Mesenchymal stem cell (in vitro differentiated cells and primary cell): ENCODE measurements at places on chromosomes 7 and 10.
A peak's percentile ranks its signal among the peaks of the same experiment; 100 is the strongest.

DNA sequence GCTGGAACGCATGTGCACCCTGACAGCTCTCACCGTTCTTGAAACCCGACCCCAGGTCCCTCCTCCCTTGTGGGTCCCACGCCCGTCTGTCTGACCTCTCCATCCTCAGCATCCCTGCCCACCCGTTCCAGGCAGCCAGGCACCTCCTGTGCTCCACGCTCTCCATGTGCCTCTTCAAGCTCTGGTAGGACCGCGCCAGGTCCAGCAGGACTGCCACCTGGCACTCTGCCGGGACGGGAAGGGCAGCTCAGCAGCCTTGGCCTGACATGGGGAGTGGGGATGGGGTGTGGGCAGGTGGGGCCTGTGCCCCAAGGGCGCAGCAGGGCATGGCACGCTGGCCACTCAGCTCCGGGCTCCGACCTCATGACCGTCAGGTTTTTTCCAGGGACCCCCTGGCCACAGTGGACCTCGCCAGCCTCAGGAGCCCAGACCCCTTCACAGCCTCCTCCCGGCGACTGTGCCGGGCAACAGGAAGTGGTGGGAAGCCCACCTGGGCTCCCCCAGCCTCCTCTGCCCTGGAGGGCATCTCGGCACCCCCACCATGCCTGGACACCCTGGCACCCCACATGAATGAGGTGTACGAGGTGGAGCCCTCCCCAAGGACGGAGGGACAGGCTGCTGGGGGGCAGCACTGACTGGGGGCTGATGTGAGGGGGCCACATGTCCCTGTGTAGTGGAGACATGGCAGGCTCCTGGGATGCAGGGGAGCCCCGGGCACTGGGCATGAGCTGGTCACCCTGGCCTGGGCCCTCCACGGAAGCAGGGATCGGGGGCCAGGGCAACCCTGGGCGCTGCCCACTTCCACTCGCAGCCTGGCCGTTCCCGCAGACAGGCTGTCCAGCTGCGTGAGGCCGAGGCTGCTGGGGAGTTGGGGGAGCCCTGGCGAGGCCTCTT is 25.1 kb upstream of the NKX6-2 start:
- H3K27ac ChIP-seq = no peak overlapping the region
- peaks cover 64% of the 10 kb centered on the region for H3K27me3 ChIP-seq
- H3K4me3 ChIP-seq = no peak overlapping the region
- peaks cover 2% of the 10 kb centered on the region for H3K4me1 ChIP-seq

- peak overlapping the region; percentile 74 for H3K27ac ChIP-seq
- H3K4me3 ChIP-seq = peak overlapping the region; percentile 39
- H3K4me1 ChIP-seq = peaks cover 19% of the 10 kb centered on the region
Observed at GRCh38 chr10:72009425-72010081, 45.4 kb downstream of the CHST3 start.

GRCh38 chr7:136502162-136502561 is 366.3 kb upstream of the CHRM2 start:
- H3K27ac ChIP-seq = no peak overlapping the region
- DNase-seq = peak; percentile 53
- H3K4me3 ChIP-seq = no peak overlapping the region

DNA sequence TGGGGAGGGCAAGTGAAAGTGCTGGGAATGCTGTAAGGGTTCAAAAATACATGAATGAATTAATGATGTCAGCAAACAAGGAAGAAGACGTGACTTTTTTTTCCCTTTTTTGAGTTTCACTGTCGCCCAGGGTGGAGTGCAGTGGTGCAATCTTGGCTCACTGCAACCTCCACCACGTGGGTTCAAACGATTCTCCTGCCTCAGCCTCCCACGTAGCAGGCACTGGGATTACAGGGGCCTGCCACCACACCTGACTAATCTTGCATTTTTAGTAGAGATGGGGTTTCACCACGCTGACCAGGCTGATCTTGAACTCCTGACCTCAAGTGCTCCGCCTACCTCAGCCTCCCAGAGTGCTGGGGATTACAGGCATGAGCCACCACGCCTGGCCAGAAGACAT is 30.0 kb downstream of the DENND10 start:
- DNase-seq = no peak
- peaks cover 5% of the 10 kb centered on the region for H3K4me1 ChIP-seq
- peaks cover 37% of the 10 kb centered on the region for H3K36me3 ChIP-seq
- no peak overlapping the region for H3K4me3 ChIP-seq
- H3K27ac ChIP-seq = no peak overlapping the region

- DNase-seq = peak; percentile 17
- H3K36me3 ChIP-seq = peaks cover 5% of the 10 kb centered on the region
Observed at GRCh38 chr7:139482662-139483466, 609 bp downstream of the KLRG2 start.
